ENCODE measurements at places on chromosomes 2 and 18. TPM values are rescaled to one million over a fixed set of nuclear protein-coding genes. Genes with fewer than 3 reads are reported as not detected.

The AMER3 gene
- total RNA-seq = not detected

The CKAP2L gene
- 0.20 TPM for total RNA-seq

The CPLX4 gene
- total RNA-seq = 0.10 TPM

The SNTG2 gene
- total RNA-seq = not detected

The SLC30A3 gene
- total RNA-seq = not detected

The PLGLB1 gene
- 144 TPM for total RNA-seq

The OTOF gene
- total RNA-seq = not detected

The KLHL30 gene
- not detected for total RNA-seq

The EFR3B gene
- 0.33 TPM for total RNA-seq

The WDR35 gene
- 1.2 TPM for total RNA-seq

- no peaks in the 10 kb centered on the region for H3K27me3 ChIP-seq
- no peaks in the 10 kb centered on the region for H3K4me1 ChIP-seq
- no peak for DNase-seq
- no peak overlapping the region for H3K4me3 ChIP-seq
- no peaks in the 10 kb centered on the region for H3K36me3 ChIP-seq
Measured at GRCh38 chr18:44901283-44901682, 220.6 kb downstream of the SETBP1 start.

GRCh38 chr2:98459496-98460175, 15.0 kb downstream of the INPP4A start:
- H3K4me1 ChIP-seq = peaks cover 22% of the 10 kb centered on the region
- DNase-seq = no peak
- no peaks in the 10 kb centered on the region for H3K36me3 ChIP-seq
- no peaks in the 10 kb centered on the region for H3K27me3 ChIP-seq

DNA sequence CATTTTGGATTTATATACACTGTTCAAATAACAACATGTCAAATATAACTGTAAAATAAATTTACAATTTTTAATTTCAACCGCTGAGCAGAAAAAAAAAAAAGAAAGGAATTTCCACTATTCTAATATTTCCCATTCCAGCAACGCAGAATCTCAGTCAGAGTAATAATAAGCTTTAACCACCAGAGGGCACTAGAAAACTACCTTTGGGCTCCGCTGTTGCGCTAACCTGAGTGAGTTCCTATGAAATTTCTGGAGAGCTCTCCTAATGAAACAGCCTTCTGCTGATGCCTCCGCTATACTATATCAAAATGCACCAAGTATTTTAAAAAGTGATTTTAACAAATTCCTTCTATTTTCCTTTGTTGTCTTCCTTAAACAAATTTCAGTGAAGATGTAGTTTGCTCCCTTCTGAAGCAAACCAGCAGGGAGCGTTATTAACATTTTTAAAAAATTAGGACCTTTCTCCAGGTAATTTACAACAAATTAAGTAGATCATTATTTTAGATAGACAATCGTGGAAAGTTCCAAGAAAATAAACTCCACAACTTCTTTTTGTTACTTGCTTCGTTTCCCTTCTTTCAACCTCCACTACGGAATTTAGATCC, 23.0 kb downstream of the ERMN start:
- no peak for DNase-seq
- no peak overlapping the region for H3K27ac ChIP-seq
- H3K4me1 ChIP-seq = no peaks in the 10 kb centered on the region
- H3K4me3 ChIP-seq = no peak overlapping the region
- no peaks in the 10 kb centered on the region for H3K36me3 ChIP-seq

DNA sequence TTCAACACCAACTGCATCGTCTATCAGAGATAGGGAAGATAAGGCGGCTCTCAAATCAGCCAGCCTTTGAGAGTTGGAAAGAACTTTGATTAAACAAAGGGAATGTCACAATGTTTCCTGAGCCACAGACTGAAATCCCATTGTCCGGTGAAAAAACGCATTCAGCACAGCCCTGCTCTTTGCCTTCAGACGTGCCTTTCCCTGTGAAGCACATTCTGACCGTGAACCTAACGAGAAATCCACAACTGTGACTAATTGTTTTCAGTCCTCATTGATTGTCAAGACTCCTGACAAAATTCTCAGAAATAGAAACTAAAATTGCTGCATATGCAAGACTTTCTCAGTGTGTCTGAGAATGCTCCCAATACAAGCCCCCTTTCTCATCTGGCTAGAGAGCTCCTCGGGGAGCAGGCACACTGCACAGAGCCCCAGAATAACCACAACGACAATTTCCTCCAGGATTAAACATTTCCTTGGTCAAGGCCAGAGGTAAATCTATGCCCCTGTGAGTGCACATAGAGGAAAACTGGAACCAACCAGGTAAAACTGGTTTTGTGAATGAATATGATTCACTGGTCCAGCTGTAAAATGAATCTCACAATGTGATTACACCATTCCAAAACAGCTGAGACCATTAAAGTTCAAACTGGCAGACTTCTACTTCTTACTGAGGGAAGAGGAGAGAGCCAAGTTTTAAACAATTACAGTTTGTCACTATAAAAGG, 561.9 kb upstream of the ID2 start:
- no peaks in the 10 kb centered on the region for H3K27me3 ChIP-seq
- H3K27ac ChIP-seq = peak overlapping the region; percentile 99
- peaks cover 28% of the 10 kb centered on the region for H3K4me1 ChIP-seq
- H3K4me3 ChIP-seq = peak overlapping the region; percentile 13

- no peak for DNase-seq
- no peaks in the 10 kb centered on the region for H3K27me3 ChIP-seq
- no peak overlapping the region for H3K4me3 ChIP-seq
- H3K4me1 ChIP-seq = no peaks in the 10 kb centered on the region
Measured at GRCh38 chr2:229407170-229407569, 136.1 kb upstream of the PID1 start.

- no peak overlapping the region for H3K4me3 ChIP-seq
- no peaks in the 10 kb centered on the region for H3K27me3 ChIP-seq
- no peak for DNase-seq
- H3K36me3 ChIP-seq = no peaks in the 10 kb centered on the region
- H3K4me1 ChIP-seq = no peaks in the 10 kb centered on the region
Measured at GRCh38 chr18:11000071-11000470, 149.3 kb downstream of the PIEZO2 start.

- H3K4me3 ChIP-seq = no peak overlapping the region
- DNase-seq = no peak
- no peak overlapping the region for H3K27ac ChIP-seq
- H3K36me3 ChIP-seq = no peaks in the 10 kb centered on the region
Measured at GRCh38 chr18:24321071-24321470, 76.6 kb downstream of the OSBPL1A start.

DNA sequence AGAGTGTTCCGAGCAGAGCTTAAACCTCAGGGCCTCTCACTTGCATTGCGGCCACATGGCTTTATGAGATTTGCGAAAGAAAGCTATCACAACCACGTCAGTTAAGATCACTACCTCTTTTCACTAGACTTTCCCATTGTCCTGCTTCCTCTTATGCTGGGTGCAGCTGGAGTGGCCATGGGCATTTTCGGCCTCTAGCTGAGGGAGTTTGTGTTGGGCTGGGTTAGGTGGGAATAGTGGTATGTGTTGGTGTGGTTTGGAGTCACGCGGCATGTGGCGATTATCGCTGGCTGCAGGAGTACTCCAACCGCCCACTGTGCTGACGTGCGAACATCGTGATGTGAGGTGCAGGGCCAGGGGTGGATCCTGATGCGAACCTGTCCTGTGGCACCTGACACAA, 27.1 kb downstream of the RALB start:
- no peaks in the 10 kb centered on the region for H3K36me3 ChIP-seq
- no peak overlapping the region for H3K27ac ChIP-seq
- H3K27me3 ChIP-seq = no peaks in the 10 kb centered on the region
- no peak overlapping the region for H3K4me3 ChIP-seq

DNA sequence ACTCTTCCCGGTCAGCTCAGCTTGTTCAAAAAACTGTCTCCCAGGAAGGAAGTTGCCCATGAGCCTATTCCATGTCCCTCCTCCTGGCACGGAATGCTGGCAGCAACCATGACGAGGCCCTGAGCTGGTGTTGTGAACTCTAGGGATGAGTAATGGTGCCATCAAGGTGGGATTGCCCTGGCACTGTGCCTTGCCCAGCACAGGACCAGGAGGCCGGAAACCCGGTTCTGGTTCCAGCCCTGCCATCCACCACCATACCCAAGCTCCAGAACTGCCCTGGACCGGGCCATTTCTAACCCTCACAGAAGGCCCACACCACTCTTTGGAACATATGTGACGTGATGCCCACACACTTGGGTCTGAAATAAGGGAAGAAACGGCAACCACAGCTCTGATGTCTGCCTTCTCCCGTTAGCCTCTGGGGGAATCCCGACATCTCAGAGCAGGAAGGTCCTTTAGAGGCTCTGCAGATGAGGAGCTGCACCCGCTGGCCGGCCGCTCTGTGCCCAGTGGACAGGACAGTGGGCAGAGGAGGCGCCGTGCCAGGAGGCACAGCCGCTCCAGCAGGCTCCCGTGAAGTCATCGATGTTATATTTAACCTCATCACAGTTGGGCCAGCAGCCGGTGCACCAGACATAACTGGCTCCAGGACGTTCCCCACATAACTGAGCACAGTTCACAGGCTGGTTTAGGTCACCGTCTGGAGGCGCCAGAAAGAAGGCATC, 462.1 kb upstream of the ID2 start:
- no peak overlapping the region for H3K27ac ChIP-seq
- H3K27me3 ChIP-seq = no peaks in the 10 kb centered on the region
- H3K36me3 ChIP-seq = no peaks in the 10 kb centered on the region
- no peaks in the 10 kb centered on the region for H3K4me1 ChIP-seq
- H3K4me3 ChIP-seq = no peak overlapping the region

DNA sequence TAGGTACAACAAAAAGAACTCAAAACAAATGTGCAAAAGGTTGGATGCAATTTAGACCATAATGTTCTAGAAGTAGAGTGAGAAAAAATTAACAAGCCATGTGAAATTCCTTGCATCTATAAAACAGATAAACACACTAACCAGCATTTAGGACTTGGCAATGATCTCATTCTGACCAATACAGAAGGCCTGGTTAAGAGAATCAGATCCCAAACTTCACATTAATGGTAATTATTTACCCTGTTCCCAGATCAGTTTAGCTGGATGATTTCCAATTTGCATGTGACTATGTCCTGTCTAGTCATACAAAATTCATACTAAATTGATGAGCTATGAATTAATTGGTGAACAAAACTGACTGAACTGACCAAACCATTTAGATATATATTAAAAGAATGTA, 98.4 kb upstream of the FIGN start:
- no peaks in the 10 kb centered on the region for H3K36me3 ChIP-seq
- H3K4me1 ChIP-seq = peaks cover 1% of the 10 kb centered on the region
- no peak overlapping the region for H3K4me3 ChIP-seq
- no peaks in the 10 kb centered on the region for H3K27me3 ChIP-seq
- no peak for DNase-seq

GRCh38 chr2:80438686-80439085, 134.1 kb upstream of the LRRTM1 start:
- H3K4me3 ChIP-seq = no peak overlapping the region
- no peaks in the 10 kb centered on the region for H3K27me3 ChIP-seq
- no peaks in the 10 kb centered on the region for H3K36me3 ChIP-seq
- H3K27ac ChIP-seq = no peak overlapping the region

- no peaks in the 10 kb centered on the region for H3K27me3 ChIP-seq
- H3K4me3 ChIP-seq = no peak overlapping the region
- no peak overlapping the region for H3K27ac ChIP-seq
Measured at GRCh38 chr18:31744321-31745067, 16.2 kb downstream of the SLC25A52 start.

DNA sequence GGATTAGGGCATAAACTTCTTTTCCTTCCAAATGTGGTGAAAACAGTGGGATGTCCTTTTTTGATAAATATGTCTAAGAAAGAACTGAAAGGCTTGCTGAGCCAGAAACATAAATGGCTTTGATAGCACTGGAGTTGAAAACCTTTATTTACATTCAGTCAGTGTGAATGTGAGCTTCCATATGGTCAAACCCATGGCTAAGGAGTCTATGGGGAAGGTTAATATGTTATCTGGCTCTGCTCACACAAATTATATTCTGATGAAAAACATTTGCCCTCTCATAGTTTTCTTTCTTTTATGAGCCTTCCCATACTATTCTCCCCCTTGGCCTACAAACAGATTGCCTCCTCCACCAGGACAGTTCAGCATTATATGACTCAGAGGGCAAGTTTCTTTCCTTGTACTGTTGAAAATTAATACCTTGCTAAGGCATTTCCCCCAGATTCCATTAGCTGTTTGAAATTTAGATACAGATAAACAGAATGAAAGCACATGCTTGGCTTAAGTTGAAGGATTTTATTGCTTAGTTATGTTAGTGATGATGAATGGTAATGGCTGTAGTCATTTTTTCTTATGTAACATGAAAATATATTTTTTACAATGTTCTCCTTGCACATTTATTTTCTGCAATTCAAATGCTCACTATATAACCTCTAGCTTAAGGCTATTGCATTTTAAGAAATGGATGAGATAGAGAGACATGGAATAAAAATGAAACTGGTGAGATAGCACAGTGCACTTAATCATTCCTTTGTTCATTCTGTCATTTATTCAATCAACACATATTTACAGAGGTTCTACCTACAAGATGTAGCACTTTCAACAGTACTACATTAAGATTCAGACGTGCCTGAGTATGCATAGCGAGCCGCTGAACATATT, 544.1 kb downstream of the LRRTM4 start:
- no peaks in the 10 kb centered on the region for H3K36me3 ChIP-seq
- no peak overlapping the region for H3K27ac ChIP-seq
- H3K4me3 ChIP-seq = no peak overlapping the region
- H3K27me3 ChIP-seq = no peaks in the 10 kb centered on the region
- DNase-seq = no peak
- H3K4me1 ChIP-seq = no peaks in the 10 kb centered on the region

GRCh38 chr2:217614498-217614897, 388.3 kb downstream of the TNS1 start:
- DNase-seq = no peak
- no peak overlapping the region for H3K4me3 ChIP-seq
- no peak overlapping the region for H3K27ac ChIP-seq
- H3K4me1 ChIP-seq = no peaks in the 10 kb centered on the region

DNA sequence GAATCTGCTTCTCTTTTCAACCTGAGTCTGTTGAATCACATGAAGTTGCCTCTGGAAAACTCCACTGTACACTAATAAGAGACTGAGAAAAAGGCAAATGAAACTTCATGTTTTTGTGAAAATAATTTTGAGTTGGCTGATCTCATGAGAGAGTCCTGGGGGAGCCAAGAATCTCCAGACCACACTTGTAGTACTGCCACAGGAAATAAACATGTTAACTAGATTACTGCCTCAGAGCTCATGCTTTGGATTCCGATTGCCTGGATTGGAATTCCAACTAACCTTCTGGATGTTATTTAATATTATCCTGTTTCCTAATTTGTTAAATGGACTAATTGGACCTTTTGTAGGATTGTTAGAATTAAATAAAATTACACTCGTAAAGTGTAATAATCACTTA, 25.2 kb downstream of the NUP35 start:
- H3K4me1 ChIP-seq = no peaks in the 10 kb centered on the region
- H3K4me3 ChIP-seq = no peak overlapping the region
- no peak overlapping the region for H3K27ac ChIP-seq
- no peak for DNase-seq
- no peaks in the 10 kb centered on the region for H3K27me3 ChIP-seq

- H3K27me3 ChIP-seq = no peaks in the 10 kb centered on the region
- no peak for DNase-seq
- no peak overlapping the region for H3K27ac ChIP-seq
- peaks cover 10% of the 10 kb centered on the region for H3K4me1 ChIP-seq
- no peak overlapping the region for H3K4me3 ChIP-seq
- no peaks in the 10 kb centered on the region for H3K36me3 ChIP-seq
Measured at GRCh38 chr18:79682481-79682880, 2.9 kb downstream of the CTDP1 start.

Measured in right lobe of liver (tissue), 6 donors.